ENCODE measurements at places on chromosomes 2 and 18.

GRCh38 chr2:135246711-135247270 lies 194.7 kb downstream of the RAB3GAP1 start:
- no peak for DNase-seq

DNA sequence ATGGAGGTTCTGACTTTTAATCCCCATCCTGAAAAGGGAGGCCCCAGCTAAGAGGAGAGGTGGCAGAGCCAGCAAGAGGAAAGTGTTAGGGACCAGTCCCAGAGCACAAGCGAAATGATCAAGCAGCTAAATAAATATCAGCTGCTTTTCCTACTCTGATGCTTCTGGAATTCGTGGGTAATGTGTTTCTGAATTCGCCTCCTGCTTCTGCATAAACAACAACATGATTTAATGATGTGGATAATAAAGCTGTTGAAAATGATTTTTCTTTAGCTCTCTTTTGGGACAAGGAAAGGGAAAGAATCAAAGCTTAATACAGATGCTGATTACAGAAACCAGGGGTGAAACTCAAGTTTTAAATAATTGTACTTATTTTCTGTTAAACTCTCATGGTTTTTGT lies 329.7 kb downstream of the PDE11A start:
- DNase-seq, result no peak

DNA sequence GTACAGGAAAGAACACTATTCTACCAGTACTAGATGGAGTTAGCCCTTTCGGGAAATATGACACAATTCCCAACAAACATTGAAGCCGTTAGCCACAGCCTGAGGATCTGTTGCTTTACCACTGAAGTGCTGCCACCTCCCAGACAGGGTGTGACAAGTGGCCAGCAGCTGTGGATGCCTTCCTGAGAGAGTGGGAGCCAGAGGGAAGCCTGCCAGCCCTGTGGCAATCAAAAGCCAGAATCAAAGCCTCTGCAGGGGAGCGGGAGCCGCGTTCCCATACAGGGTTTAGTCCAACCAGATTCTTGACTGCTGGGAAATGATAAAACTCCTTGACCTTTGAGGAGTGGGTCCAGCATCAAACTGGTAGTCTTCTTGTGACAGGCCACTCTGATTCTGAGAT lies 38.0 kb downstream of the SLC4A1AP start:
- DNase-seq, result no peak

- peak; percentile 66 for DNase-seq
These were observed 298.9 kb downstream of the DSEL start for GRCh38 chr18:67217551-67218166.

DNA sequence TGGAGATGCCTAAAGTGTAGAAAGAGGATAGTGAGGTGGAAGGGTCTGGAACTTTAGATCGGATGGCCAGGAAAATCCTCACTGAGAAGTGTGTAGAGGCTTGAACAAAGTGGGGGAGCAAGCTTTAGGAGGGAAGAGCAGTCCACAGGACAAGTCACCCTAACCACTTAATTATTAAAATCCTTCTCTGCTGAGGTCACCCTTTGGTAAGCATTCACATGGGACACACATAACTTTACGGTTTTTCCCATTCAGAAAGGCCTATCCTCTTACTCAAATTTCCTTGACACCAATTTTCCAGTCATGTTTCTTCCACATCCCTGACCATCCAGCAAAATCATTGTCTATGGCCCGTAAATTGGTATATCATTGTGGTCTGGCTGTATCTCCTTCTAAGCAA lies 31.0 kb upstream of the ZEB2 start:
- no peak for DNase-seq

DNA sequence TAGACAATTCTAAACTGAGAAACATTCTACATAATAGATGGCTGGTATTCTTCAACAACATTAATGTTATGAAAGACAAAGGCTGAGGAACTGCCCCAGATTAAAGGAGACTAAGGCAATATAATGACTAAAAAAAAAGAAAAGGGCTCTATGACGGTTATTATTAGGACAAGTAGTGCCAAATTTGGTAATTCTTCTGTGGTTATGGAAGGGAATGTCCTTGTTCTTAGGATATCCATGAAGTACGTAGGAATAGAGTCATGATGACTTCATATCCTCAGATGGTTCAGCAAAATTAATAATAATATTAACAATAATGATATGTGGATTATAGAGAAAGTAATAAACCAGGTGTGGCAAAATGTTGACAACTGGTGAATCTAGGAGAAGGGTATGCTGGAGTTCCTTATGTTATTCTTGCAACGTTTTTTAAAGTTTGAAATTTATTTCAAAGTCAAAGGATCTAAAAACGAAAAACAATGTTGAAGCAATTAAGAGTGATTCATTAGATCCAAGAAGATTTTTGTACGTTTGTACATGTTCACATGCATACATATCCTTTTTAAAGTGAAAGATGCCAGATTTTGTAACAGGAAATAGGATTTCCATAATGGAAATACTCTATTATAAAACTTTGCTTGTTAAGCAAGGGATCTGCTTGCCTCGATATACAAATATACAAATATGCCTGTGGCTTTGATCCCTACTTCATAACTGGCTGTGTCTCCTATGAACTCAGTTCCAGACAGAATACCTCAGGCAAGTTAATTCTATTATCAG lies 27.7 kb upstream of the STRN start:
- DNase-seq, result no peak

DNA sequence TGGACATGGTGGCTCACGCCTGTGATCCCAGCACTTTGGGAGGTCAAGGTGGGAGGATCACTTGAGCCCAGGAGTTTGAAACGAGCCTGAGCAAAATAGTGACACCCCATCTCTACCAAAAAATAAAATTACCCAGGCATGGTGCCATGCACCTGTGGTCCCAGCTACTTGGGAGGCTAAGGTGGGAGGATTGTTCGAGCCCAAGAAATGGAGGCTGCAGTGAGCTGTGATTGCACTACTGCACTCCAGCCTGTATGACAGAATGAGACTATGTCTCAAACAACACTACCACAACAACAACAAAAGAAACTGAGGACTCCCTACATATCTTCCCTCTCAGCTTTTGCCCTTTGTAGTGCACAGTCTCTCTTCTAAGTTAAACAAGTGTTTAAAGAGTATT lies 53.3 kb upstream of the UPP2 start:
- DNase-seq, result no peak

Data from CD4-positive, alpha-beta T cell treated with Interleukin-21 for 1 hour (primary cell).